ENCODE measurements at places on chromosomes 2 and 18.

GRCh38 chr18:40407909-40408308 lies 1547.1 kb upstream of the PIK3C3 start:
- no peak for DNase-seq

GRCh38 chr18:52451851-52452250 lies 111.9 kb downstream of the DCC start:
- no peak for DNase-seq

DNA sequence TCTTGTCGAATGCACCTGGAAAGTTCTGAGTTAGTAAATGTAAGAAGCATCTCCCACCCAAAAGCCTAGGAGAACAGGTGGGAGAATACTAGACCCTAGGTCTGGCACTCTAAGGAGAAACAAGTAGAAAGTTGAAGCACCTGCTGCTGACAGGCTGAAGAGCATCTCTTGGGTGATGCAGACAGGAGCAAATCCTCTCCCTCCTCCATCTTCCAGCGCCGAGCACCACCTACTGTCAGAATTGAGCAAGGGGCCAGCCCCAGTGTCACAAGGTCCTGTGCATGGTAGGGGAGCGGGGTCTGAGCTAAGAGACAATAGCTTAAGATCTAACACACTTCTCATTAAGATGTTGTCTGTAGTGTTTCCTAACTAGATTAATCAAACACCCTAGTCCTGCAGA lies 52.9 kb downstream of the HK2 start:
- DNase-seq: no peak

GRCh38 chr2:140424471-140424870 lies 1644.3 kb upstream of the NXPH2 start:
- DNase-seq: no peak

DNA sequence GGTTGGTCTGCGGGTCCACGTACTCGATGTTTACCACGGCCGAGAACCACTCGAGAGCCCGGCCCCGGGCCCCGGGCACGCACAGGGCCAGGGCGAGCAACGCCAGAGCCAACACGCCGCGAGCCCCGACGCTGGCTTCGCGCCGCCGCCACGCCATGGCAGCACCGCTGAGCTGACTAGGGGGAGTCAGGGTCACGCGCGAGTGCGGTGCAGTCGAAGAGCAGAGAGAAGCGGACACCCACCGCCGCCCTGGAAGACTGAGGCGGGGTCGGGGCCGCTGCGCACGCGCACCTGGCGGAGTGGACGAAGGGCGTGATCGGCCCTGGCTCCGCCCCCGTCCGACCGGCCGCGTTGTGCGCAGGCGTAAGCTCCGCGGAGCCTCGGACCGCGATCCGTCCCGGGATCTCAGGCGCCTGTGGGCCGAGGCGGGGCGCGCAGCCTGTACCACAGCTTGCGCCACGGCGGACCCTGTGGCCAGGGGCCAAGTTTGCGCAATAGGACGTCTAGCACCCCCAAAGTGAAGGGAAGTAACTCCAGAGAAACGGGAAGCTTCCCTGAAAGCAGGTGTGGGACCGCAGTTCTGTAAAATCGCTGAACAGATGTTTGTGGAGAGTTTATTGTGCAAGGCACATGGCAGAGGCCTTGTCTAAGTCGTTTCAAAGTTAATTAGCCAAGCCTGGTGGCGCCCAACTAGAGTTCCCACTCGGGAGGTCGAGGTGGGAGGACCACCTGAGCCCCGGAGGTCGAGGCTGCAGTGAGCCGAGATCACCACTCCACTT lies at the start of gene RNF149:
Gene RNF149, minus strand, starts transcription at position 270 of the 779 bp plus-strand sequence. Its CDS starts 113 bp downstream, at position 157.
- DNase-seq: peak; percentile 90

DNA sequence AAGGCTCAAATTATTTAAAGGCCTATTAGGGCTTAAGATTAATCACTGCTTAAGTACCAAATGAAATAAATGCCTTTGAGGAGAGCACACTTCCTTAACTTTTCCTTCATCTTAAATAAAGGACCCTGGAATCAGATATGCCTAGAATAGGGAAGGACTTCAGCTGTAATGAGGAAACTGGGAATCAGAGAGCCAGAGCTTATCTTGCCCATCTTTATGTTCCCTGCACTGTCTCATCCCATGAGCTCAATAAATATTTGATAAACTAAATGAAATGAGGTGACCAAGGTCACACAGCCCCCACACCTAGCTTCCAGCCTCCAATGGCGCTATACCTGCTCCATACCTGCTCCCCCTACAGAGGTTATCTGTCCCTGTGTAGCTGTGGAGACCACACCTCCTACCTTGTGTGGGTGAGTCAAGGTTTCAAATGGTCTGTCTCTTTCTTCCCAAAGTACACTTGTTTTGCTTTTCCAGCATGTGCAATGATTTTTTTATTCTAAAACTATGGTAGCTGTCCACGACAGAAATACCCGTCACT lies 23.4 kb upstream of the NEDD4L start:
- DNase-seq: no peak

GRCh38 chr2:241816431-241817121 lies 7.6 kb downstream of the NEU4 start:
- DNase-seq: no peak

GRCh38 chr2:132730611-132731010 lies 60.6 kb upstream of the LYPD1 start:
- DNase-seq: no peak

- DNase-seq: no peak
Measured at GRCh38 chr18:79823120-79823519, 25.4 kb downstream of the KCNG2 start.

GRCh38 chr18:43578706-43579105 lies 301.4 kb upstream of the SYT4 start:
- no peak for DNase-seq

DNA sequence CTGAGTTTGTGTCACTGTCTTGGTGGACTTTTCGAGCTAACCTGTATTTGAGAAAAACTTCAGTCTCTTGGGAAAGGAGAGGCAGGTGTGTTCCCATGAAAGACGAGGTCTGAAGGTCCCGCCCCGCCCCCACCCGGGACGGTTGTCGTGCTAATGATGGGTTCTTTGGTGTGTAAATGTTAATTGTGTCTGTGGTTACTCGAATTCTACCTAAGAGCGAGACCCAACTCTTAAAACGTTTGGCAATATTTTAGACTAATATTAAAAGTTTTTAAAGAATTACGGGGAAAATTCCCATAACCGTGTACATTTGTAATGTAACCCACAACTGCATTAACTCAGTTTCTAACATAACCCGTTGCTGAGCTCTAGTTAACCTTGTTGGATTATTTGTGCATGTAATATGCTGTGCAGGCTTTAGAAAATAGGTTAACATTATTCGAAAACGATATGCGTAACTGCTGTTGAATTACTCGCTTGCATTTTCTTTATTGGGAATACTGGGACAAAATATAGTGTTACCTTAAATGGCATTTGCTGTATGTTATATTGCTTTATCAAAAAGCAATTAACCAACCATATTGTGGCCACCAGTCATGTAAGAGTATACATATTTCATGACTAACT lies 833 bp downstream of the EPB41L5 start:
- peak; percentile 59 for DNase-seq

DNA sequence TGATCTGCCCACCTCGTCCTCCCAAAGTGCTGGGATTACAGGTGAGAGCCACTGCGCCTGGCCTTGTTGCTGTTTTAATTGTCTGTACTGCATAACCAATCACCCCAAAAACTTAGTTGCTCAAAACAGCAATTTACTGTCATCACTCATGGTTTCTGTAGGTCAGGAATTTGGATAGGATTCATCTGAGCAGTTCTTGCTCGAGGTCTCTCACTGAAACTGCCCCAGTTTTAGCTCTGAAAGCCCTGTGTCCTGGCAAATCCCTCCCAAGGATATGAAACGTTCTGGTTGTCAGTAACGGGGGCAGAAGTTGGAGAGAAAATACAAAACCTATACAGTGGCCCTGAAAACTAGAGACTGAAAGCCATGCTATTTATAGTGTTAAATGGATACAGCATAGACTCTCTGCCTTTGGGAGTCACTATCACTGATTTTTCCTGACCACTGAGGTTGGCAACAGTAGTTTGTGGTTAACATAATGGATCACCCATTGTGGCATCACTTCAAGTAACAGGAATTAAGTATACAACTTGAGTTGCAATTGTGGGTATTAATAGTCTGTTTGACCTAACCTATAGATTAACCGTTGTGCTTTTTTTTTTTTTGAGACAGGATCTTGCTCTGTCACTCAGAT lies 27.2 kb upstream of the ERICH2 start:
- DNase-seq: no peak

DNA sequence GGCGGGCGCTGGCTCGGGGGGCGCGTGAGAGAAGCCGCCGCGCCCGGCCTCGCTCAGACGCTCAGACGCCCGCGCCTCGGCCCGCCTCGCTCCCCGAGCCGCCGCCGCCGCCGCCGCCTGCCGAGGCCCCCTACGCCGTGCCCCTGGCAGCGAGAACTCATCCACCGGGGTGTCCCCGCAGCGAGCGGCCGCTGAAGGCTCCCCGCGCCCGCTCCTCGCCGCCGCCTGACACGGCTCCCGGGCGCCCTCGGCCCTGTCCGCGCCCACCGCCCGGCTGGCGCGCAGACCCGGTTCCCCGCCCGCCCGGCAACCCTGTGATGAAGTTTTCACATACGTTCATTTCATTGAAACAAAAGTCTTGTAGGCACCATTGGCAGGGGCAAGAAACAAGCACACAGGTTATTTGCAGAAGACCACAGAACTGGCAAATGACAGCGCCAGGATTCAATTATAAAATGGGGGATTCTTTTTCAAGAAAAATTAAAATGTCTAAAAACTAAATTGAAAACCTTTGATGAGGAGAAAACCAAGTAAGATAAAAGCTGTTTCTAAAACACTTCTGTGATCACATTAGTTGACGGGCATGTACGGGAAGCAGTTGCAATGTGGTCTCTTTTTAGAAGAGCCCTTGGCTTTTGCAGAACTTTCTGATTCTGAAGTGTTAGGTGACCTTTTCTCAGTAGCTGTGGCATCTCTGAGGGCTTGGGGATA lies 50.5 kb upstream of the TUBA3D start:
- peak; percentile 19 for DNase-seq

DNA sequence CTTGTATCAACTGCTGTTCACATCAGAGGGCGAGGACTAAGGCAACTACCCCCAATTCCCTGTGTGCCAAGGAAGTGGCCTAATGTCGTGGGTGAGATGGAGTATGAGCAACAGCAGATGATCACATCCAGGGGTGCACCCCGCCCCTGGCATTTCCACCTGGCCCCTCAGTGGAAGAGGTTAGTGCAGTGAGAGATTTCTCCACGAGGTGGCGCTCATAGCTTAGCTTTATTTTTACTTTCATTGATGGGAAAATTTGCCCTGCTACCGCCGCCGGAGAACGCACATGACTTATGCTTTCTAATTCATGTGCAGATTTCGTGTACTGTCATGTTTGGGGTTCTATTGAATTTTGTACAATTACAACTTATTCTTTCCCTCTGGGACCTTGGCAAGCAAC lies 470.6 kb upstream of the MEX3C start:
- DNase-seq: peak; percentile 83

GRCh38 chr2:168567836-168568235 lies 111.8 kb downstream of the CERS6 start:
- DNase-seq: peak; percentile 49

GRCh38 chr18:47975105-47975504 lies 44.6 kb upstream of the SMAD2 start:
- DNase-seq: no peak

GRCh38 chr2:237056287-237056875 lies 29.3 kb upstream of the COPS8 start:
- DNase-seq: no peak

DNA sequence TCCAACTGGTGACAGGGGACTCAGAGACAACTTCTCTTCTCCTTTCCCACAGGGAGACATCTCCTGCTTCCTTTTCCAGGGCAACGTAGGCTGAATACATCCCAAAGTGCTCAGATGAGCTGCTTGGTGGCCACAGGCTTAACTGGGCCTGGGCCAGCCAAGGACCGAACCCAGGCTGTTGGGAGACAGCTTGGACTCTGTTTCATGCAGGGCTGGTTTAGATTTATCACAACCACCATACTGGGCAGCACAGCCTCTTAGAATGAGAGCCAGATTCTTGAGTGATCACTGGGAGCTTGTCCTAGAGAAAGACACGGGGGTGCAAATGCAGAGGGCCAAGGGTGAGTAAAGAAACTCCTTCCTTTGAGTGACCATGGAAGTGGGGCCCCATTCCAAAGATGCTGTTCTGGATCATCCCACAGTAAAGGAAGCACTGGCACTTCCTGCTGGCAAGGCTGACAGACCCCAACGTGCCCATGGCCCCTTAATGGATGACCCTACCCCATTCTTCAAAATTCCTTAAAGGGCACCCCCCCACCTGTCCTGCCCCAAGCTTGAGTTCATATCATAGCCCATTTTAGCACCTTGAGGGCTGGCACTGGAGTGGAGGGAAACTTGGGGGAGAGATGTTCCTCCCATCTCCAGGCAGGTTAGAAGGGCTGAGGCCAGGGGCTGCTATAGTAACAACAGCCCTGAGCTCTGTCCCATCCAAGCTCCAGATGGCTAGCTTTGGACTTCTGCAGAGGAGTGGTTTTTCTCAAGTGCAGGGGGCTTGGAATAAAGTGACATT lies 84.1 kb downstream of the CAPN13 start:
- no peak for DNase-seq

DNA sequence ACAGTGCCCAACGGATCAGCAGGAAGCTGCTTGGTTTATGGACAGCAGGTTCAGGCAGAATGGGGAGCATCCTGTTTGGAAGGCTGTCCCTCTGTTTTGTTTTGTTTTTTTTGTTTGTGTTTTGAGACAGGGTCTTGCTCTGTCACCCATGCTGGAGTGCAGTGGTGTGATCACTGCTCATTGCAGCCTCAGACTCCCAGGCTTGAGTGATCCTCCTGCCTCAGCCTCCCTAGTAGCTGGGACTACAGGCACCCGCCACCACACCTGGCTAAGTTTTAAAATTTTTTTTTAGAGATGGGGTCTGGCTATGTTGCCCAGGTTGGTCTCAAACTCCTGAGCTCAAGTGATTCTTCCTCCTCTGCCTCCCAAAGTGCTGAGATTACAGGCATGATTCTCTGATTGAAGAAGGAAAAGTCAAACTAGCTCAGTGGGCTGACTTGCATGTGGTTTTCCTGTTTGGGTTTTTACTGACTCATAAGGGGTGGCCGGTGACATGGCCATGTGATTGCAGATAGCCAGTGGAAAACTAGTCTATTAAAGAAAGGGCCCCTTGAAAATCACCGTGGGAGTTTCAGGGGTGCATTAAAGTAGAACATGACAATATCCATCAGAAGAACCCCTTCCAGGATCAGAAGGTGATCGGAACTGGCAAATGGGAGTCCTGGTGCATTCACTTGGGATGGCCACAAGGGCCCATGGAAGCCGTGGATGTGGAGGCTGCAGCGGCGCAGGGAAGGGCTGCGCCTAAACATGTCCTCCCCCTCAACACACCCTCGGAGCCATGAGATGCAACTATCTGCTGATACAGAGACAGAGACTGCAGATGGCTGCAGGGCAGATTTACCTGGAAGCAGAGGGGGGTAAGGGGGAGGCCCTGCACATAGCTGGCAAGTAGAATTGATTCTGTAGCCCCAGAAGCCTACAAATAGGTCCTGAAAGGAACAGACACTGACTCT lies 26.5 kb downstream of the AQP12B start:
- no peak for DNase-seq

- no peak for DNase-seq
Measured at GRCh38 chr18:40532046-40532445, 1423.0 kb upstream of the PIK3C3 start.

GRCh38 chr2:159003555-159003954 lies 35.1 kb downstream of the TANC1 start:
- DNase-seq: no peak

Measured in NCI-H2171 treated with DMSO at 0.1 percent for 48 hours (cell line).